ENCODE measurements at places on chromosomes 12 and 14.

- no peak for DNase-seq
- H3K27ac ChIP-seq: no peak overlapping the region
- H3K27me3 ChIP-seq: no peaks in the 10 kb centered on the region
- H3K36me3 ChIP-seq: no peaks in the 10 kb centered on the region
- H3K4me1 ChIP-seq: no peaks in the 10 kb centered on the region
Measured at GRCh38 chr14:72544615-72545387, 349.1 kb downstream of the DPF3 start.

DNA sequence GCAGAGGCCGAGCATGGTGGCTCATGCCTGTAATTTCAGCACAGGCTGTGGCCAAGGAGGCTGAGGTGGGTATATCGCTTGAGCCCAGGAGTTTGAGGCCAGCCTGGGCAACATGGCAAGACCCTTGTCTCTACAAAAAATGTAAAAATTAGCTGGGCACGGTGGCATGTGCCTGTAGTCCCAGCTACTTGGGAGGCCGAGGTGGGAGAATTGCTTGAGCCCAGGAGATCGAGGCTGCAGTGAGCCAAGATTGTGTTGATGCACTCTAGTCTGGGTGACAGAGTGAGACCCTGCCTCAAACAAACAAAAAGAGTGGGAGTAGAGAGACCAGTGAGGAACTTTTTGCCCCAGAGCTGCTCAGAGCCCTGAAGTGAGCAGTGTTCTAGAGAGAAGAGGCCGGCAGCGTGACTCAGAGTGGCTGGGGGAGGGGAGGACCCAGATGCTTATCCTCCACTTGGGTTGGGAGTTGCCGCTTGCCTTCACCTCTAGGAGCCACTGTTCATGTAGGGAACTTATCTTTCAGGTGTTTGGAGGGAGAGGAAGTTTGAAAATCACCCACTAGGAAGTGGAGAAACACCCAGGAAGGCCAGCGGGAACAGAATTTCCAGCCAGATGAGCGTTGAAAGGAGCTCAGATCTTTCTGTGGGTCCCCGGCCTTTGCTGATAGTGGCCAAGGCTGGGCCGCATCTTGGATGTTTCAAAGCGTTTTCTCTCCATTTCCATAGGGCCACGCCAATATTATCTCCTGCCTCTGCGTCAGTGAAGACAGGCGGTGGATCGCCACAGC, 15.3 kb downstream of the CFAP251 start:
- H3K27ac ChIP-seq: no peak overlapping the region
- DNase-seq: peak; percentile 80
- H3K36me3 ChIP-seq: no peaks in the 10 kb centered on the region
- no peak overlapping the region for H3K4me3 ChIP-seq

- H3K27ac ChIP-seq: no peak overlapping the region
- DNase-seq: no peak
- no peak overlapping the region for H3K4me3 ChIP-seq
- H3K36me3 ChIP-seq: no peaks in the 10 kb centered on the region
Measured at GRCh38 chr14:20489093-20489994, 16.0 kb upstream of the RNASE10 start.

- no peaks in the 10 kb centered on the region for H3K27me3 ChIP-seq
- no peak for DNase-seq
- H3K36me3 ChIP-seq: no peaks in the 10 kb centered on the region
- H3K4me3 ChIP-seq: no peak overlapping the region
- peak overlapping the region; percentile 65 for H3K27ac ChIP-seq
Measured at GRCh38 chr12:56769868-56770267, 6.7 kb downstream of the HSD17B6 start.

DNA sequence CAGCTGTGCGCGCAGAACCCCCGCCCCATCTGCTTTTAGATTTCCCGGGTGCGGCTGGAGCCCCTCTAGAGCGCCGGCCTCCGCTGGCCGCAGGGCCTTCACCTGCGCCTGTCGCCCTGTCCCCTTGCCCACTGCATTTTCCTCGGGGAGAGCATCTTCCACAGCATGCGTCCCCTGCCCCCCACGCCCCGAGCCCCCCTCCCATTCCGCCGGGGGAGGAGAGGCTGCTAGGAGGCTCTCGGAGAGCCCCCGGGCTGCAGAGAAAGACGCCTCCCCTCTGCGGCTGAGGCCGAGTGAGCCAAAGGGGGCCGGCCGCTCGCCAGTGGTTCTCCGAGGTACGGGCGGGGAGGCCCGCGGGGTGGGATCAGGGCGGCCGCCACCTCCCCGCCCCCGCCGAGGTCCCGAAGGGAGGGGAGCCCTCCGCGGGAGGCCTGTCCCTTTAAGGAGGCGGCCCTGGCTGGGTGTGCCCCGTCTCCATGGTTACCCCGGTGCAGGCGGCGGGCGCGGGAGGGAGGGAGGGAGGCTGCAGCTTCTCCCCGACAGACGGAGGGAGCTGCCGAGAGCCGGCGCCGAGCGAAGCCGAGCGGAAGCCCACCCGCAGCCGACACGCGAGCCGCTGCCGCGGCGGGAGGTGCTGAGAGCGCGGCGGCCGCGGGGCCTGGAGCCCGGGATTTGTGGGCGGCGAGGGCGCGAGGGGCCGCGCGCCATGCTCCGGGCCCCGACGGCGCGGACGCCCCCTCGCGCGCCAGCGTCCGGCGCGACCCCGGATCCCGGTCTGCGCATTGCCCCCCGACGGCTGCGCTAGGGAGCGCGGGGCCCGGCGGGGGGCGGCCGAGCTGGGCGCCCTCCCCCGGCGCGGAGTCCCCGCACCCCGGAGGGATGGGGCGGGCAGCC, at the start of gene KCNH3:
Gene KCNH3, plus strand, starts transcription at position 521 of the 894 bp plus-strand sequence. CDS start 387 bp downstream, outside the sequence.
- H3K27me3 ChIP-seq: peaks cover 48% of the 10 kb centered on the region
- peak within 1 kb of the TSS; percentile 53 for H3K4me3 ChIP-seq
- peaks cover 6% of the 10 kb centered on the region for H3K4me1 ChIP-seq

DNA sequence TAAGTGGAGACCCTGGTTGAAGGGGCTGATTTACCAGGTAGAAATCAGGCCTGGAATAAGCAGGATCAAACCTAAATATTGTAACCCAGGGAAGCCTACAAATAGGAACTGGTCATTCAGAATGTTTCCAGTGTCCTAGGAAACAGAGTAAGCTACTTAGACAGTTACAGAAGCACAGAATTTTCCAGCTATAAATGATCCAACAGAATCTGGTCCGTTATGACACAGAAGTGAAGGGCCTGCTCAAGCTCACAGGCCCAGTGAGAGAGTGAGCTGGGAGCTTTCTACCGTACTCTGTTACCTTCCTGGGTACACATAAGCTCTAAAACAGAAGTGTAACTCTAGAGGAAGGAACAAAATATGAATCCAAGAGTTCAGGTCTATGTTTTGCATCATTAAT, 119.1 kb downstream of the TTC7B start:
- no peaks in the 10 kb centered on the region for H3K27me3 ChIP-seq
- H3K36me3 ChIP-seq: no peaks in the 10 kb centered on the region
- H3K4me1 ChIP-seq: peaks cover 33% of the 10 kb centered on the region
- H3K27ac ChIP-seq: peak overlapping the region; percentile 69

DNA sequence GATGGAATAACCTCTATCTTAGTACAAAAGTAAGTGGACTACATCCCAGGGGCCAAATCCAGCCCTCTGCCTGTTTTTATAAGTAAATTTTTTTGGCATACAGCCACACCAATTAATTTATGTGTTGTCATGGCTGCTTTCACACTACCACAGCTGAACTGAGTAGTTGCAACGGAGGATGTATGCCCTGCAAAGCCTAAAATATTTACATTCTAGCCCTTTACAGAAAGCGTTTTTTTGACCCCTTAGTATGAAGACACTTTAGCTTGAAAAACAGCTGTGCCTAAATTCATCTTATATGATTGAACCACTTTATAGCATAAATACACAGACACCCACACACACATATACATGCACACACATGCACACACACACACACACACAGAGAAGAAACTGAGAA, 501.6 kb downstream of the EGLN3 start:
- no peaks in the 10 kb centered on the region for H3K36me3 ChIP-seq
- H3K4me3 ChIP-seq: no peak overlapping the region
- H3K27ac ChIP-seq: no peak overlapping the region
- no peak for DNase-seq
- no peaks in the 10 kb centered on the region for H3K27me3 ChIP-seq

DNA sequence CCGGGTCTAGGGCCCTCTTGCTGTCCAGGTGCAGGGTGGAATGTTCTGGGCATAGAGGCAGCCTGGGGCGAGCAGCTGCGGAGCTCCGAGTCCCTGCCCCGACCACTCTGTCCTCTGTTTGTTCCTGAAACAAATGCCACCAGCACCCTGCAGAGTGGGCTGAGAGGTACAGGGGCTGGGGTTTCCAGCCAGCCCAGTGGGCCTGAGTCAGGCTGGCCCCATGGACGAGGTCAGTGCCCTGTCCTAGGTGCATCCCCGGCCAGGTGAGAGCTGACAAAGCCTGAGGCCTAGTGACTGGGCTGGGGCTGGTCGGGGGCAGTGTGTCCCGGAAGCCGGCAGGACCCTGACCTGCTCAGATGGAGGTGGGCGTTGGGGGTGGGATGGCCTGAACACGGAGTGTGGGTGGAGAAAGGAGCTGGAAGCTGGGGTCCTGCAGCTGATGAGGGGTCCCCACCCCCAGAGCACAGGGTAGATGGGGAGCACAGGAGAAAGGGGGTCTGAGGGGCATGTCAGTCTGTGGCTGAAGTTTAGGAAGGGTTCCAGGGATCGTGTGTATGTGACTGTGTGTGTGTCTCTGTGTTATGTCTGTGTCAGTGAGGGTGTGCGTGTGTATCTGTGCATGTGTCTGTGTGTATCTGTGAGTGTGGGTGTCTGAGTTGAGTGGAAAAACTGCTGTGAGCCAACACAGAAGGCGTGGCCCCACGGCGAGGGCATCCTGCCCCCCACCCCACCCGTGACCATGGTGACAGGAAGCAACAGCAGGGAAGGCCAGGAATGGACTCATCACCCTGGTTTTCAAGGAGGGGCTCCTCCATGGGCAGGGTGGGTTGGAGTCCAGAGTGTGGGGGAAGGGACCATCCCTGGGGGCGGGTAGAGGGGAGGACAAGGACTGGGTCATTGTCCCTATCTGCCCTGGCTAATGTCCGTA, 2.4 kb upstream of the CRIP1 start:
- H3K4me3 ChIP-seq: no peak overlapping the region
- no peaks in the 10 kb centered on the region for H3K27me3 ChIP-seq
- DNase-seq: no peak
- no peaks in the 10 kb centered on the region for H3K36me3 ChIP-seq
- H3K4me1 ChIP-seq: peaks cover 78% of the 10 kb centered on the region
- H3K27ac ChIP-seq: peak overlapping the region; percentile 47

- H3K27me3 ChIP-seq: no peaks in the 10 kb centered on the region
- no peak for DNase-seq
- peaks cover 11% of the 10 kb centered on the region for H3K4me1 ChIP-seq
Measured at GRCh38 chr12:45669093-45669492, 60.4 kb upstream of the ARID2 start.

DNA sequence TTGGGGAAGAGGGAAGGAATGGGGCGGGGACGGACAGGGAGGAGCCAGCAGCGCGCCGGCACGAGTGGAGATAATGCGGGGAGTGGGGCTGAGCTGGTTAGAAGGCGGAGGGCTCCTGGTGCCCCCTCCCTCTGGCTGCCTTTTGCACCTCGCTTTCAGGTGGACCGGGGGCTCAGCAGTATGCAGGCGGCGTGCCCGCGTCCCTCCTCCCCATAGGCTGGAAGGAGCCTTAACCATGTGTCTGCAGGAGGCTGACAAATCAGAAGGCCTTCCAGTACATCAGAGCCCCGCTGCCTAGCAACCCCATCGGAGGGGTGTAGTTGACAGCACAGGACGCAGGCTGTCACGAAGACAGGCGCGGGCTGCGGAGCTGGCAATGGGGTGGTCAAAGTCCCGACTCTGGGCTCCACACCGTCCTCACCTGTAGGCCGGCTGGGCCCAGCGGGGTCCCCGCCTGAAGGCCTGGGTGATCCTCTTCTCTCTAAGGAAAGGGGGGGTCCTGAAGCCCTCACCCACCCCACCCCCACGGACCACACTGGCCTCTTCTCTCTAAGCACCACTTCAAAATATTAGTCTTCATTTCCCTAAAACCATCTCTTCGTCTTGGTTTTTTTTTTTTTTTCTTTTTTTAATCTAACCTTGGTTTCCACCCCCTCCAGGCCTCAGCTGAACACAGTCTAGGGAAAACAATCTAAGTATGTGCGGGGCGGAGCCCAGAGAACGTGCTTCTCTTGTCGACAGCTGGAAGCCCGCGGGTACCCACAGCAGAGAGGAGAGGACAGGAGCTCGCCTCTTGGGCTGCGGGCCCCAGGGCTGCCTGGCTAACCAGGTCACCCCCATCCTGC, 44.5 kb downstream of the KDM2B start:
- peak overlapping the region; percentile 93 for H3K27ac ChIP-seq
- no peaks in the 10 kb centered on the region for H3K27me3 ChIP-seq
- H3K36me3 ChIP-seq: no peaks in the 10 kb centered on the region
- peak; percentile 91 for DNase-seq
- peaks cover 54% of the 10 kb centered on the region for H3K4me1 ChIP-seq
- H3K4me3 ChIP-seq: peak overlapping the region; percentile 72

DNA sequence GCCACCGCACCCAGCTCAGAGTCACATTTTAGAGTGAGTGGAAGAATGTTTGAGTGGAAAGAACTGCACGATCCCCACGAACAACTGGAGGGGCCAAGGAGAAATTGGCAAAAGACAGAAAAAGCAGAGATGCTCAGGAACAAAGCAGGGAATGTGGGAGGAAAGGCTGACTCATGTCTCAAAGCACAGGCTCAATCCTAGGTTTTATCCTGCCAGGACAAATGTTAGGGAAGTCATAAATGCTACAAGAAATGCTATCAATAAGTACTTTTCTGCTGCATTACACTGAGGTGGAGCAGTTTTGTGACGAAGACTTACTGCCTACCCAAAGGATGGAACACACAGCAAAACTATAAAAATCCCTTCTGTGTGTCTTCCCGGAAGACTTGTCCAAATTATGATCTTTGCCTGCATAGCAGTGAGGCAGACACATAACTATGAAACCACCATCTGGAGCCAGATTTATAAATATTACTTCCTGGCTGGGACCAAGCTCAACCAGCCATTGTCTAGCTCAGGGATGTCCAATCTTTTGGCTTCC, 26.7 kb downstream of the NIN start:
- H3K4me3 ChIP-seq: no peak overlapping the region
- no peaks in the 10 kb centered on the region for H3K36me3 ChIP-seq
- no peaks in the 10 kb centered on the region for H3K27me3 ChIP-seq
- DNase-seq: no peak
- H3K4me1 ChIP-seq: no peaks in the 10 kb centered on the region

GRCh38 chr12:100186071-100186470, 14.5 kb upstream of the ACTR6 start:
- no peaks in the 10 kb centered on the region for H3K36me3 ChIP-seq
- H3K27ac ChIP-seq: no peak overlapping the region
- H3K4me3 ChIP-seq: no peak overlapping the region
- DNase-seq: no peak
- H3K27me3 ChIP-seq: no peaks in the 10 kb centered on the region
- H3K4me1 ChIP-seq: no peaks in the 10 kb centered on the region

- H3K36me3 ChIP-seq: no peaks in the 10 kb centered on the region
- no peaks in the 10 kb centered on the region for H3K27me3 ChIP-seq
- no peak overlapping the region for H3K4me3 ChIP-seq
- H3K27ac ChIP-seq: no peak overlapping the region
- H3K4me1 ChIP-seq: no peaks in the 10 kb centered on the region
- DNase-seq: no peak
Measured at GRCh38 chr14:80930836-80931389, 10.6 kb downstream of the CEP128 start.
